ENCODE measurements at places on chromosomes 12 and 14. TPM values are rescaled to one million over a fixed set of nuclear protein-coding genes. Genes with fewer than 3 reads are reported as not detected.

TAS2R43 gene
- not detected for polyA plus RNA-seq

KRT77 gene
- not detected for polyA plus RNA-seq

PSME2 gene
- polyA plus RNA-seq: 218 TPM

LRRK2 gene
- polyA plus RNA-seq: 47.7 TPM

TMPRSS12 gene
- not detected for polyA plus RNA-seq

SMOC1 gene
- not detected for polyA plus RNA-seq

FOXN4 gene
- polyA plus RNA-seq: not detected

PRKAG1 gene
- polyA plus RNA-seq: 50.1 TPM

GLT1D1 gene
- 39.6 TPM for polyA plus RNA-seq

PPM1A gene
- 18.4 TPM for polyA plus RNA-seq

SSPN gene
- polyA plus RNA-seq: not detected

SYNDIG1L gene
- 0.09 TPM for polyA plus RNA-seq

NTF3 gene
- not detected for polyA plus RNA-seq

ASB2 gene
- polyA plus RNA-seq: 3.3 TPM

KRT74 gene
- polyA plus RNA-seq: not detected

SRRM4 gene
- polyA plus RNA-seq: not detected

VRTN gene
- polyA plus RNA-seq: not detected

PPM1H gene
- polyA plus RNA-seq: 2.8 TPM

SLC6A12 gene
- 8.3 TPM for polyA plus RNA-seq

OR6C70 gene
- polyA plus RNA-seq: not detected

CDK17 gene
- polyA plus RNA-seq: 6.4 TPM

NRXN3 gene
- polyA plus RNA-seq: not detected

LRRC10 gene
- polyA plus RNA-seq: not detected

RFX4 gene
- not detected for polyA plus RNA-seq

ALDH6A1 gene
- polyA plus RNA-seq: 8.8 TPM

ADCY4 gene
- 11.9 TPM for polyA plus RNA-seq

OR6C2 gene
- polyA plus RNA-seq: not detected

RPAP3 gene
- 9.6 TPM for polyA plus RNA-seq

KRT85 gene
- polyA plus RNA-seq: not detected

SLC10A1 gene
- polyA plus RNA-seq: not detected

TPH2 gene
- polyA plus RNA-seq: not detected

CCND2 gene
- 2.9 TPM for polyA plus RNA-seq

MAP3K9 gene
- polyA plus RNA-seq: 0.03 TPM

ANO4 gene
- not detected for polyA plus RNA-seq

VIPAS39 gene
- 8.1 TPM for polyA plus RNA-seq

BTG1 gene
- 242 TPM for polyA plus RNA-seq

STAT6 gene
- polyA plus RNA-seq: 637 TPM

ACRBP gene
- polyA plus RNA-seq: 10.3 TPM
